ENCODE measurements at places on chromosomes 1 and 21. TPM values are rescaled to one million over a fixed set of nuclear protein-coding genes. Genes with fewer than 3 reads are reported as not detected.

LCE6A gene
- not detected for total RNA-seq

DNA sequence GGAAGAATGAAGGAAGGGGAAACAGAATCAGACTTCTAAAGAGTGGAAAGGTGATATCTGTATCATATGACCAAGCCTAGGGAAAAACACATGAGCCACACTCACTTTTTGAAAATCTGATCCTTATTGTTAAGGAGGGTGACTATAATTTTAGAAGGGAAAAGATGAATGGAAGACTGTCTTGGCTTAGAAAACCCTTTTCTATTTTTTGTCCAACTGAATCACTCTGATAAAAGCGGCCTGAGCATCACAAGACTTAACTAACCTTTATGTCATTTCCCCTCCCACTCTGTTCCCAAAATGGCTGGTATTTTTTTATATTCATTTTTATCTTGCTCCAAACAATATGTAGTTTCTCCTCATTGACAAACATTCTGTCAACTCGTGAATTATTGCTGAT is 169.8 kb downstream of the C1orf21 start:
- no peak for DNase-seq

GRCh38 chr1:28273216-28273860 is 14.0 kb downstream of the SESN2 start:
- no peak for DNase-seq

GRCh38 chr1:151524736-151525135 is 13.5 kb downstream of the CGN start:
- no peak for DNase-seq

GRCh38 chr1:201861448-201861847 is 27.2 kb upstream of the SHISA4 start:
- DNase-seq = no peak

- DNase-seq = no peak
Observed at GRCh38 chr1:244057474-244058385, 6.6 kb downstream of the ZBTB18 start.

All from Karpas-422 (cell line).